ENCODE measurements at places on chromosomes 7 and 10.

DNA sequence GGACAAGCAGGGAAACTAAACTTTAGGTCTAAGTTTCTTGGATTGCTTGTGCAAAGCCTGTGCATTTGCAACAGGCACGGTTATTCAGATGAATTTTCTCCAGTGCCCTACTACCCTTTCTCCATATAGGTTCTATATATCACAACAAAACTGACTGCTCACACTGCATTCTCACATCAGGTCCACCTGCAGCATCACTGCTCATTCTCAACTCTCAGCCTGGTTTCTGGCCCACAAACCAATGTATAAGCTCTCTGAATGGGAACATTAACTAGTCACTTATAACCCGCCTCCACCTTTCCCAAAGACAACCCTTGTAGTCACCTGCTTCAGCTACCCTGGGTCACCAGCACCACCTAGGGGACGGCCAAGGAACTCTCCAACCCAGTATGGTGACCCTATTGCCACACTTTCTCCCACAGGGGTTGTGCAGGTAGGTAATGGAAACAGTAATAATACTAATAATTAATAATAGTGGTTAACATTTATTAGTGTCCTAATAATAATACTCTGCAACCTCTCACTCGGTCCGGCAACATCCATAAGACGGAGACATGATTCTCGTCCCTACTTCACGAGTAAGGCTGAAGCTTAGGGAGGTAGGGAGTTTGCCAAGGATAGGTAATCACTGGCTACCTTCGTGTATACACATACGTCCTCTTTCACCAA is 97.3 kb downstream of the CLEC2L start:
- H3K36me3 ChIP-seq: peaks cover 19% of the 10 kb centered on the region
- H3K27ac ChIP-seq: no peak overlapping the region
- H3K4me1 ChIP-seq: peaks cover 18% of the 10 kb centered on the region
- no peak overlapping the region for H3K4me3 ChIP-seq
- no peaks in the 10 kb centered on the region for H3K27me3 ChIP-seq

GRCh38 chr10:133179651-133180050 is 19.6 kb downstream of the KNDC1 start:
- H3K36me3 ChIP-seq: no peaks in the 10 kb centered on the region
- no peak for DNase-seq
- H3K4me3 ChIP-seq: no peak overlapping the region
- no peaks in the 10 kb centered on the region for H3K4me1 ChIP-seq
- H3K27me3 ChIP-seq: no peaks in the 10 kb centered on the region
- no peak overlapping the region for H3K27ac ChIP-seq

GRCh38 chr7:101634196-101634717 is 5.2 kb upstream of the MYL10 start:
- H3K36me3 ChIP-seq: no peaks in the 10 kb centered on the region
- no peak overlapping the region for H3K4me3 ChIP-seq
- H3K27me3 ChIP-seq: no peaks in the 10 kb centered on the region
- no peak for DNase-seq
- no peak overlapping the region for H3K27ac ChIP-seq
- no peaks in the 10 kb centered on the region for H3K4me1 ChIP-seq

- no peaks in the 10 kb centered on the region for H3K36me3 ChIP-seq
- H3K4me1 ChIP-seq: peaks cover 2% of the 10 kb centered on the region
- H3K4me3 ChIP-seq: no peak overlapping the region
- no peak overlapping the region for H3K27ac ChIP-seq
Observed at GRCh38 chr7:86916277-86916825, 143.1 kb downstream of the ELAPOR2 start.

GRCh38 chr10:132484922-132485321 is 52.7 kb upstream of the INPP5A start:
- H3K27ac ChIP-seq: no peak overlapping the region
- no peaks in the 10 kb centered on the region for H3K36me3 ChIP-seq
- peaks cover 11% of the 10 kb centered on the region for H3K27me3 ChIP-seq

GRCh38 chr7:128000854-128001265 is 30.4 kb downstream of the LRRC4 start:
- H3K27me3 ChIP-seq: no peaks in the 10 kb centered on the region
- DNase-seq: no peak
- H3K4me1 ChIP-seq: peaks cover 16% of the 10 kb centered on the region
- H3K27ac ChIP-seq: no peak overlapping the region
- peaks cover 18% of the 10 kb centered on the region for H3K36me3 ChIP-seq
- no peak overlapping the region for H3K4me3 ChIP-seq

- no peak overlapping the region for H3K4me3 ChIP-seq
- H3K36me3 ChIP-seq: peaks cover 5% of the 10 kb centered on the region
- H3K27ac ChIP-seq: no peak overlapping the region
- H3K27me3 ChIP-seq: no peaks in the 10 kb centered on the region
Observed at GRCh38 chr7:132919771-132920170, 162.1 kb downstream of the CHCHD3 start.

DNA sequence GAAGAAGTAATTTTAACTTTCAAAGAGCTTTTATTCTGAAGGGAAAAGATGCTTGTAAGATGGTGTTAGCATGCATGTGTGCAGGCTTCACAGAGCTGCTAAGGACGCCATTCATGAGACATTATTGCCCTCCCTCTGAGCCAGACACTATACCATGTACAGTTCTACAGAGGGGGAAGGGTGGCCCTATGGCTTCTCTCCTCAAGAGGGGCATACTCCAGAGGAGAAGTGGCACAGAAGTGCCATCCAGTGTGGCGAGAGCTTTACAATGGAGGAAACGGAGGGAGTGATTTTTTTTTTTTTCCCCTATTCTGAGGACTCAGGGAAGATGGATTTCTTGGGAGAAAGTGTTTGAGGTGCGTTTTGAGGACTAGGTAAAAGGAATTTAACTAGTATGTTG is 119.5 kb downstream of the BICC1 start:
- no peak overlapping the region for H3K27ac ChIP-seq
- no peaks in the 10 kb centered on the region for H3K4me1 ChIP-seq
- H3K27me3 ChIP-seq: no peaks in the 10 kb centered on the region
- no peaks in the 10 kb centered on the region for H3K36me3 ChIP-seq

- peaks cover 26% of the 10 kb centered on the region for H3K27me3 ChIP-seq
- no peaks in the 10 kb centered on the region for H3K36me3 ChIP-seq
- no peak overlapping the region for H3K27ac ChIP-seq
- DNase-seq: no peak
- no peak overlapping the region for H3K4me3 ChIP-seq
Observed at GRCh38 chr7:523347-524336, 4.0 kb upstream of the PDGFA start.

Data from activated T-helper 2 cell treated with anti-CD3 and anti-CD28 coated beads, Interferon-gamma antibody, Interleukin-2, Interleukin-4, amounts not matched to agents 10 μg/mL and 5 μg/mL and 100 μg/mL, durations not matched to agents 14 hours and 24 hours and 36 hours (primary cell).